ENCODE measurements at places on chromosomes 12 and 14.

GRCh38 chr12:130863298-130863697 lies 8.6 kb upstream of the RAN start:
- no peak for DNase-seq

DNA sequence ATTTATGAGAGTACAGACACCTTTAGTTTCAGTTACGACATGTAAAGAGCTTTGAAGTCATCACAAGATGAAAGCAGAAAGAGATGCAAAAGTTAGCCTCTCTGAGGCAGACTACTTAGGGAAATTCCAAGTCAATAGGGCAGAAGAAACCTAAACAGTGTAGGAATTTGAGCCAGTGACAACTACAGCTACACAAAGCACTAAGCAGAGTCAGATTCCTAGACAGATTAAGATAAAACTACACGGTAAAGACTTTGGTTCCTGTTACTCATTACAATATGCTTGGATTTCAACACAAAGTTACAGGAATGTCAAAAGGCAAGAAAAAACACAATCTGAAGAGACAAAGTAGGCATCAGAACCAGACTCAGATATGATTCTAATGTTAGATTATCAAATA lies 1302.3 kb downstream of the FSCB start:
- peak; percentile 3 for DNase-seq

DNA sequence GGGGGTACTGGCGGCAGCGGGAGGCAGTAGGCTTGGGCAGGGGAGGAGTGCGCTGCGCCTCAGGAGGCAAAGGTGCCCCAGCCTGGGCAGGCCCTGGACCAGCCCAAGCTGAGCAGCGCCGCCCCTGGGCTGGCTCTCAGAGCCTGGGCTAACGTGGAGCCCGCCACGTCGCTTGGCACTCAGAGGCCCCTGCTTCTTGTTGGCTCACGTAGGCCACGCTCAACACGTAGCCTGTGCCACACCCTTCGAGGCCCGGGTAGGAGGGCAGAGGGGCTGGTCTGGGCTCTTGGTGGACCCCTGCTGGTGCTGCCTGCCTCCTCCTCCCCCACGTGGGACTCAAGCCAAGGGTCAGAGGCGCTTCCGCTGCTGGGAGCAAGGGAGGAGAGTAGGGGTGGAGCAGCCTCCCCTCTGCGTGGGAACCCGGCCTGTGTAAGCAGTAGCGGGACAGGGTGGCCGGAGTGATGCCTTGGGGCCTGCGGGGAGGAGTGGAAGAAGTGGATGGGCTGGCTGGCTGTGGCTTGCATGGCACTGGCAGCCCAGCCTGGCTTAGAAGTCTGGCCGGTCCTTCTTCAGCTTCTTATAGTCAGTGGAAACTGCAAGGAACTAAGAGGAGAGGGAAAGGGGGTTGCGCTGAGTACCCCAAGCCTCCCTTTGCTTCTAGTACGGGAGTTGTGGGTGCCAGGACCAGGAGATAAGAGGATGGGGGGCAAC lies 5.7 kb downstream of the SHMT2 start:
- DNase-seq: peak; percentile 52

DNA sequence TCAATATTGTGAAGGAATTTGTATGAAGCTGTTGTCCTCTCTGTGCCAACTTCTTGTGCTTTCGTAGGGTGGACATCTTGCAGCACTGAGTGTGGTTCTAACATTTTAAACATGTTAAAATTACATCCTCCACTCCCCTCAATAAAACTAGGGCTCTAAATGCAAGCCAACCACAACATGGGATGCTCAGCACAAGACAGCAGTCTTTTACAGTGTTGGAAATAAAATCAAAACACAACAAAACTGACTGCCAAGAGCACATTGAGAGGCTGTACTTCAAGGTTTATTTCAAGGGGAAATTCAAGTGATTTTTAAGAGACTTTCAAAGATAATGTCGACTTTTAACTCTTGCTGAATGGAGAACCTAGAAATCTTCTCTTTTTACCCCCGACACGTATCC lies 396.9 kb downstream of the TMTC2 start:
- DNase-seq: peak; percentile 30

DNA sequence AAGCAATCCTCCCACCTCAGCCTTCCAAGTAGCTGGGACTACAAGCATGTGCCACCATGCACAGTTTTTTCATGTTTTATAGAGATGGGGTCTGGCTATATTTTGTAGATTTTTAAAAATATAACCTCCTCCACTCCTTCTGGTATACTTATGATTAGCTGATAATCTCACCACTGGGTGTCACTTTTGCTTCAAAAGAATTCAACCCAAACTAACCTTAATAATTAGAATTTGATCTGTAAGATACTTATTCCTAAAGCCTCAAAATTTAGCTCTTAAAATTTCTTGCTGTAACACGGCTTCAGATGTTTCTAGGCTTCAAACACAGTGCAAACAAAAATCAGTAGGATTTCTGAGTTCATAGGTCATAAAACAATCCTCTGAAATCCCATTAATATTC lies 130.3 kb downstream of the CEP83 start:
- no peak for DNase-seq

- DNase-seq: peak; percentile 3
Measured at GRCh38 chr12:104177663-104178501, 37.7 kb upstream of the TXNRD1 start.

GRCh38 chr14:68653804-68654203 lies 139.1 kb downstream of the ZFP36L1 start:
- no peak for DNase-seq

DNA sequence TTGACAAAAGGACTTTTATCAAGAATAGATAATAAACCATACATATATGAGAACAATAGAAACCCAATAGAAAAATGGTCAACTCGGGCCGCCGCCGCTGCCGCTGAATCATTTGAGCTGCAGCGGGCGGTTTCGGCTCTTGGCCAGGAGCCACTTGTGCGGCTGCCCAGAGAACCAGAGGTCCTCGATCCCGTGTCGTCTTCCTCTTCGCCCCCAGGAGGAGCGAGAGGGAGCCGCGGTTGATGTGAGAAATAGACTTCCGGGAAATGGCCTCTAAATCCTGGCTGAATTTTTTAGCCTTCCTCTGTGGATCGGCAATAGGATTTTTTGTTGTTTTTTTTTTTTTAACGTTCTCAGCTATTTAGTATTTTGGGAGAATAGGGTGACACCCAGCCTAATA lies 44.8 kb downstream of the CPSF6 start:
- peak; percentile 67 for DNase-seq

All from eye (tissue), 1 donor.